NCI-H748 treated with DMSO at 0.1 percent for 48 hours (cell line): ENCODE measurements at places on chromosomes 4 and X.

DNA sequence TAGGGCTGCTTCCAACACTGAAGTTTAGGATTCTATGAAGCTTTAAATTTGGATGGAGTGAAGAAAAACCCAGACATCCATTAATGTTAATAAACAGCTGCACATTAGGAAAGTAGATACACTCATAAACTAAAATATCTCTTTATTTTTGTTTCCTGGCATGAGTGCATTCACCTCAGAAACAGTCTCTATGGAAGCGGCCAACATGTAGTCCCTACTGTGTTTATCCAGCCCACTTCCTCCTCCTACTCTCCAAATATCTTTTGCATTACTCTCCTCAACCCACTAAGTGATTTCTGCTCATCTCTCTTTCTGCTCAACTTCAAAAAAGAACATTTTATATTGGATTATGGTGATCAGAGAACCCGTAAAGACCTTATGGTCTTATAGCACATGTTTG lies 180.3 kb upstream of the MXRA5 start:
- DNase-seq, result no peak

DNA sequence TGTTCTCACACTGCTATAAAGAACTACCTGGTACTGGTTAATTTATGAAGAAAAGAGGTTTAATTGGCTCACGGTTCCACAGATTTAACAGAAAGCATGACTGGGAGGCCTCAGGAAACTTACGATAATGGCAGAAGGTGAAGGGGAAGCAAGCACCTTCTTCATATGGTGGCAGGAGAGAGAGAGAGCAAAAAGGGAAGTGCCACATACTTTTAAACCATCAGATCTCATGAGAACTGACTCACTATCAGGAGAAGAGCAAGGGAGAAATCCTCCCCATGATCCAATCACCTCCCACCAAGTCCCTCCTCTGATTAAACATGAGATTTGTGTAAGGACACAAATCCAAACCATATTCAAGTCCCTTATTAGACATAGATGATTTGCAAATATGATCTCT lies 12.3 kb upstream of the RAP2C start:
- DNase-seq, result no peak

- DNase-seq, result no peak
These were observed 566.4 kb downstream of the PPARGC1A start for GRCh38 chr4:23323436-23323835.

DNA sequence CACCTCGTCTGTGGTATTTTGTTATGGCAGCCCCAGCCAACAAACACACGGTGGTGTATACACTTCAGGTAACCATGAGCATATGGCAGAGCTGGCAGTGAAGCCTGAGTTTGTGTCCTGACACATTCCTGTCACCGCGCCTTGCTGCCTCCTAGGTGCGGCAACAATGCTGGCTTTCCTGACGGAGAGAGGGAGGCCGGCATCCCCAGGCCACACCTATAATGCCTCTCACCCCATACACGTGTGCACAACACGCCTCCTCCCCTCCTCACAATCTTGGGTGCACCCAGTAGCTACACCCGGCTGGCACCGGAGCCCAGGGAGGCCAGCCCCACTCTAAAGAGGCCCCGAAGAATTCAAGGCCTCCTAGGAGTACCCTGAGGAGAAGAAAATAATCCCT lies 158.5 kb downstream of the NSUN7 start:
- DNase-seq, result no peak

DNA sequence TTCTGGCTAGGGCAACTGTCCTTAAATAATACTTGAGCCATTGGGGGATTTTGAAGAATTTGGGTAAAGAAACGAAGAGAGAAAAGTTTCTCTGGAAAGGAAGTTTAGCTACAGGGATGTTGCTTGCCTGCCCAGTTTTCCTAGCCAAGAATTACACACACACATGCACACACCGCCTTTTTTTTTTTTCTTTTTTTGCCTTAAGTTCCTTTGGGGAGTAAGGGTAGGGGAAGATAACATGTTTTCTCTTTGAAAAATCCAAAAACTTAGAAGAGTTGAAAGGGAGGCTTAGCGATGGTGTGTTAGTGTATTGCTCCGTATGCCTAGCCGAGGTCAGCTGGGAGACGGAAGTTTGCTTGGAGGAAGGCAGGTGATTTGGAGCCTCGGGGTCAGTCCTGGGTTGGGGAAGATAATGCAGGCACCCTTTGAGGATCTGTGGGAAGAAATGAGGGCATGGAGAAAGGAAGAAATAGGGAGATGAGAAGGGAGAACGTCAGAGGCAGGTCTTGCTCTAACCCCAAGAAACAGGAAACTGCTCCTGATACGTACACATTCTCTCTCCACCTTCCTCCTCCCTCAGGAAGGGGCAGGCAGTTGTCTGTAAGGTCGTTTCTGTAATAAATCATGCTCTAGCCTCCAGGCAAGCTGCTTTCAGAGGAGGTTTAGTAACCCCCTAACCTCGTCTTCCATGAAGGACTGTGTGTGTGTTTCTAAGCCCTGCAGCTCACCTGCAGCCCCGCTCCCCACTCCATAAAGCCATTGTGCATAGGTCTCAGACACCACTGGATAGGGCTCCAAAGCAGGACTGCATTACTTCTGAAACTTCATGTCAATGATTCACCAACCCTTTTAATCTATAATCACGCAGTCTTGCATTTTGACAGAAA lies 10.5 kb downstream of the KLF3 start:
- no peak for DNase-seq
